ENCODE measurements at places on chromosomes 1 and 21.
A peak's percentile ranks its signal among the peaks of the same experiment; 100 is the strongest.

DNA sequence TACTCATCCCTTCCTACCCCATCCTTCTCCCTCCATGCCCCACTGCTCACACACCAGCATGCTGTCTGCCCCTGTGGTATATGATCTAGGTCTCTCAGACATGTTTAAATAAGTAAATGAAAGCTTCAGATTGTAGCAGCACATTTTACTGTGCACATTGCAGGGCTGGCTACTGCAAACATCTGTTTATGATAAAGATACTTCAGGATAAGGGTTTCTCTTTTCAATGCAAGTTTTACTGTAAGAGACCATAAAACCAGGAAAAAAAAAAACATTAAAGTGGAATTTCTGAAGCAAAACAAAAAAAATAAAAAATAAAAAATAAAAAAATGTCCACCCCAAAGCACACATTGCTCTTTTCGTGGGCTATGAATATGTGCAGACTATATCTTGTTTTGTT lies 184.4 kb downstream of the USH2A start:
- no peak for DNase-seq

- DNase-seq = peak; percentile 19
Observed at GRCh38 chr1:23369335-23370013, at the start of gene ZNF436. Gene ZNF436 (minus strand): TSS chr1:23369836. CDS start chr1:23368005, 1,831 bp downstream.

DNA sequence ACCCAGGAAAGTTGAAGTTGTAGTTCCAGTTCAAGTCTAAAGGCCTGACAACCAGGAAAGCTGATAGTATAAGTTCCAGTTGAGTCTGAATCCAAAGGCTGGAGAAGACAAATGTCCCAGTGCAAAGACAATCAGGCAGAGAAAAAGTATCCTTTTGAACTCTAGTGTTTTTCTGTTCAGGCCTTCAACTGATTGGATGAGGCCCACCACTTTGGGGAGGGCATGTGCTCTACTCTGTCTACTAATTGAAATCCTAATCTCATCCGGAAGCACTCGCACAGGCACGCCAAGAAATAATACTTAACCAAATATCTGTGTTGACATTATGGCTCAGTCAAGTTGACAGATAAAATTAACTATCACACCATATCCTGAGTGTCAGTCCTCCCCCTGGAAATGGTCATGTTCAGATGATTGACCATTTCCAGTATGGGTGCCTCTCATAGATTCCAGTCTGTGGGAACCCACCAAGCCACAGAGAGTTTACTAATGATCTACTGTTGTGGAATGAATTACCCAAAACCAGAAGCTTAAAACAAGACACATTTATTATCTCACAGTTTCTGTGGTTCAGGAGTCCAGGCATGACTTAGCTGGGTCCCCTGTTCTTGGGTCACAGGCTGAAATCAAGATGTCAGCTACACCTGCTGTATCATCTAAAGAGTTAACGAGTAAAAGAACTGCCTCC lies 296.3 kb upstream of the ZP4 start:
- DNase-seq = no peak

- no peak for DNase-seq
Observed at GRCh38 chr1:205499789-205500188, 4.7 kb upstream of the CDK18 start.

DNA sequence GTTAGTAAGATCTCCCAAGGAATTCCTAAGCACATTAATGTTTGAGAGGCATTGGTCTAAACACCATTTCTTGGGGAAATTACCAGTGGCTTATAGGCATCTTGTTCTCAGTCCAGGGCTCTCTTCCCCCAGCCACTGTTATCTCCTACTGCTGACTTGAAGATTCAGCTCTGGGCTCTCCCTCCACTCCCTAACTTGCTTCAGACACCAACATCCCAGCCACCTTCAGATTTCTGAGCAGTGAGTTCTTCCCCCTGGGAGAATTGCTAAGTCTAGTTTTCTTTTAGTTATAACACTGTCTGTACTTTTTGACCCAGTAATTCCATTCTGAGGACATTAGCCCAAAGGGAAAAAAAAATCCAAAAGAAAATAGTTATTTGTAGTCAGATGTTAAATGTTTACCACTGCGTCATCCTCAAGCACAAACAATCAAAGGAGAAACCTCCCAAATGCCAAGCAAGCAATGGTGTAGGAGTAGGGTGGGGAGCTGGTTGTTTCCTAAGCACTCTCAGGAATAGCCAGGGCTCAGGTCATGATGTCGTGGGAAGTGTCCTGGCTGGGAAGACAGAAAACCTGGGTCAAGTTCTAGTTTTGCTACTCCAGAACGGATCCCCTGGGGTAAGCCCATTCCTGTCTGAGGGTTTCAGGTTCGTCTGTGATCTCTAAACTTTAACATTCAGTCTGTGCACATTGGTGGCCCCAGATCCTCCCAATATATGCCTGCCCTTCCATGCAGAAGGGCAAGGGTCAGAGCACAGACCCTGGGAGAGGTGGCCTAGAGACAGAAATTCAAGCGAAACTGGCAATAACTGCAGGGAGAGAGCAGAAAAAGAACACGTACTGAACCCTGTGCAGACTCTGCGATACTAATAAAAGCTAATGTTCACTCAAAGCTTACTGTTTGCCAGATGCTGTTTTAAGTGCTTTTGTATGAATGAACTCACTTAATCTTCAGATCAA lies 191.1 kb upstream of the FGGY start:
- no peak for DNase-seq

- DNase-seq = no peak
Observed at GRCh38 chr1:172429331-172430127, 9.0 kb downstream of the C1orf105 start.

DNA sequence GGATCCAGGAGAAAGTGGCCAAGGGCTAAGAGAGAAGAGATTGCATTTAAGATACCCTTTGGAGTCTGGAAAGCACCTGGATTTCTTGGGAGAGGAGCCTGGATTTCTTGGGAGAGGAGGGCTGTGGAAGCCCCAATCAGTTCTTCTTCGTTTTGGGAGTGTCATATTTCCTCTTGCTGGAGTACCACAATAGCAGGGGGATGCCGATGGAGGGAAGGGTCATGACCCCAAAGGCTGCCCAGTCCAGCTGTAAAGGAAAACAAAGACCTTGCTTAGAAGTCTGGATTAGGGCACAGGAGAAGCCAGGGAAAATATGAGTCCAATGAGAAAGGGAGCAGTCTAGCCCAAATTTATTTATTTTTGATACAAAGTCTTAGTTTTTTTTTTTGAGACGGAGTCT lies 11.3 kb downstream of the SSR2 start:
- DNase-seq = no peak

GRCh38 chr21:38255571-38256117 lies 1.1 kb upstream of the KCNJ15 start:
- no peak for DNase-seq

DNA sequence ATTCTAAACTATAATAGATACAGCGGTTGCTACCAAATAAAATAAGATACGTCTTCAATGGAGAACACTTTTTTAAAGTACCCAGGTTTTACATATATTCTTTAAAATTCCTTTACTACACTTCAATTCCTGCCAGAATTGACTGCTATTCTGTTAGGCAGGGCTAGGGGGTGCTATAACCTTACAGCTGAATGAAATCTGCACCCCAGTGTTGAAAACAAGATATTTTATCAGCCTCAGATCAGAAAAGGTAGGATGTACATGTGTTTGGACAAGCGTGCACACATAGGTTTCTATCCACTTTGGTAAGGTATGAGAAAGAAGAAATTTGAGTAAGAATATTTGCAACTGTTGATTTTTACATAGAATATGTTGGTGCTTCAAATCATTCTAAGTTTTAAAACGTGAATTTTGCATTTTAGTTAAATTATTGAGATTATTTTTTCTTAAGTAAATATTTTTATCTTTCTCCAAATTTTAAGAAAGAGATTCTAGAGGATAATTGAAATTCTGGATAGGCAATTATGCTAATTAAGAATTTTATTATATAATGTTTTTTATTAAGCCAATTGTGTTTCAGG lies 490.8 kb upstream of the ADGRL4 start:
- DNase-seq = no peak

DNA sequence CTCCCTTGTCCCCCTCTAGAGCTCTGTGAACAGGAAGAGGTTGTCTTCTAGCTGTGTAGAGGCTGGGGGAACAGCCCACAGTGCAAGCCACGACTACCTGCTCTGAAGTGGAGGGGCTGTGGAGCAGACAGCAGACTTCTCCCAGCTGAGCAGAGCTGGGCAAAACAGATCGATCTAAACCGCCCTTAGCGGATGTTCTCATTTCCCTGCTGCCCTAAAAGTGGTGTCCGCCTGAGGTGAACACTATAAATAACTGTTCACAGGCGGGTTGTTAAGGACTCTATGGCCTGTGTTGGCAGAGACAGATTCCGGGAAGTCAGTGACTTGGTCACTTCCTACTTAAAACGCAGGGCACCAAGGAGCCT lies 203.2 kb downstream of the RHOU start:
- no peak for DNase-seq

DNA sequence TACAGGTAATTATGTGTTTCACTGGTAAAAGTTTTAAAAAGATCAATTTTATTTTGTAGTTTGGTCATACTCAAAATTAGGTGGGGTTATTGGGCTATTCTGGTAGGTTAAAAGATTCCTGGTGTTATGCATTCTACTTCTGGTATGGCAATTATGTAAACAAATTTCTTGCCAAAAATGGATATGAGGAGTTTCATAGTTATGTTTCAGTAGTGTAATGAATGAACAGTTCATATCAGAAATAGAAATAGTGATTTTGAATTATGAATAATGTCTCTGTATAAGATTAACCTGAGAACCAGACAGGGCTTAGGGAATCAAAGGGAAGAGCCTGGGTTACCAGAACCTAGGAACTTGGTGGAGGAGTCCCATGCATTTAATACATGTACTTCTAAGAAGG lies 15.9 kb downstream of the ATF6 start:
- DNase-seq = no peak

GRCh38 chr1:214953901-214954616 lies 128.5 kb upstream of the KCNK2 start:
- no peak for DNase-seq

GRCh38 chr21:32538147-32538792 lies 47.1 kb downstream of the TCP10L start:
- peak; percentile 24 for DNase-seq

GRCh38 chr1:230140221-230141020 lies 73.4 kb downstream of the GALNT2 start:
- DNase-seq = no peak

DNA sequence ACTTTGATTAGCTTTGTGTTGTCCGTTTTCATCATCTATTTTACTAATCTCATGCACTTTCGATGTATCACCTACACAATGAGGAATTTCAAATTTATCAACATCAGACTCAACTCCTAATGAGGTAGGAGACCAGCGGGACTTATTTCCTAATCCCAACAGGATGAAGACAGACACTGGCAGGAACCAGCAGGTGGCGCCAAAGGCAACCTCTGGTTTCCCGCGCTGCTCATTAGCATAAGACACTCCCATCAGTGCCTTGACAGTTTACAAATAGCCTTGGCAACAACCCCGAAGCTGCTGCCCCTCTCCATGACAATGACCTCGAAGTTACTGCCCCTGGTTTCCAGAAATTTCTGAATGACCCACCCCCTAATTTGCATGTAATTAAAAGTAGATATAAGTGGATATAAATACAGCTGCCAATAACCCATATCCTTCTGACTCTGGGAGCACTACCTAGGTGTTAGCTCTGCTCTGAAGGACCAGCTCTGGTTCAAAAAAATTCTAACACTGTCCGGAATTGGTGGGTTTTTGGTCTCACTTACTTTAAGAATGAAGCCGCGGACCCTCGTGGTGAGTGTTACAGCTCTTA lies 974.8 kb downstream of the ADGRL2 start:
- DNase-seq = no peak

GRCh38 chr1:224747578-224747977 lies 131.5 kb downstream of the CNIH3 start:
- DNase-seq = no peak

GRCh38 chr1:176552999-176553398 lies 90.0 kb downstream of the PAPPA2 start:
- no peak for DNase-seq

- DNase-seq = no peak
Observed at GRCh38 chr1:54272134-54272533, 72.2 kb downstream of the MRPL37 start.

DNA sequence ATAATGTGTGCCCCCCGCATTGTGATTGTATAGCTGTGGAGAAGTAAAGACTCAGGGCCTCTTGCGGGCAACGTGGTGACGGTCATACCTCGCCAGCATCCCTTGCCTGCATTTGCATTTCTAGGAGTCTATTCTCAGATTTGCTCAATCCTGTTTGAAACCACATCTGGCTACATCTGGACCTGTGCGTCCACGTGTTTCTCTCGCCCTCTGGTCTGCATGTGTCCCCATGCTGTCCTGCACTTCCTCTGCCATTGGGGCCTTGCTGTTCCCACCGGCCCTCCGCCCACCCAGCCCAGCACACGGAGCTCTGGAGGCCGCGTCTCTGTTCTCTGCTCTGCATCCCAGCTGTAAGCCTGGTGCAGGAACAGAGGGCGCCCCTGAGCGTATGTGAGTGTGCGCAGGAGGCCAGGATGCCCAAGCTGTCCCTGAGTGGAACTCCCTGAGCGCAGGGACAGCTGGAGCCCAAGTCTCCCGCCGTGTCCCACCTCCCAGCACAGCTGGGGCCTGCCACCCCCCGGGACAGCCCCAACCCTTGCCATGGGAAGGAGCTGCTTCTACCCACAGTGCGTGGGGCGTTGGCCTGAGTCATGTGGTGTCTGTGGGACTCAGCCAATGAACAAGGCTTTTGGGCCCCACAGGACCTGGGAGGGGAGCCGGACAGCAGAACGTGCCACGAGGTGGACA lies 1.6 kb downstream of the KRTAP10-2 start:
- DNase-seq = no peak

- no peak for DNase-seq
Observed at GRCh38 chr1:60133000-60133673, 59.6 kb upstream of the C1orf87 start.

GRCh38 chr1:49190138-49190537 lies 413.4 kb upstream of the BEND5 start:
- DNase-seq = no peak

- DNase-seq = no peak
Observed at GRCh38 chr1:7641587-7642417, 129.3 kb upstream of the VAMP3 start.

DNA sequence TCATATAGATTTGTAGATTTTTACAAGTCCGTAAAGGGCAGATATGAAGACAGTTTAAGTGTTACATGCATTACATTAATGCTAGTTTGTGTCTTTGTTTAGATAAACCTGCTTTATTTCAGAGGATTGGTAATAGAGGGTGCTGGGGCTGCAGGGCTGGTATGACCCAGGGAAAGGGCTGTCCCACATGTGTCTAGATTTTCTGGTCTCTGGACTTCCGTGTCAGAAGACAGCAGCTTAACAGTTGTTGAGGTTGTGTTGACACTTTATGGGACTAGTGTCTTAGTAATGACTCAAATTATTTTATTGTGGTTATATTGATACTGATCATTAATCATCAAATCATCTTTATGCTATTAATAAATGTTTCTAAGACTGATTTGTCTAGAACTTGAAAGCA lies 10.1 kb downstream of the PRDM2 start:
- DNase-seq = no peak
